ENCODE measurements at places on chromosomes 12 and 14. TPM values are rescaled to one million over a fixed set of nuclear protein-coding genes. Genes with fewer than 3 reads are reported as not detected.
A peak's percentile ranks its signal among the peaks of the same experiment; 100 is the strongest.

SIX6 gene
- total RNA-seq = not detected

ACSM4 gene
- not detected for total RNA-seq

SLC38A1 gene
- 20.7 TPM for total RNA-seq

TXNDC16 gene
- 4.7 TPM for total RNA-seq

GXYLT1 gene
- total RNA-seq = 10.4 TPM

GRCh38 chr14:91246051-91246852, 1.7 kb upstream of the GPR68 start:
- no peak for DNase-seq

DNA sequence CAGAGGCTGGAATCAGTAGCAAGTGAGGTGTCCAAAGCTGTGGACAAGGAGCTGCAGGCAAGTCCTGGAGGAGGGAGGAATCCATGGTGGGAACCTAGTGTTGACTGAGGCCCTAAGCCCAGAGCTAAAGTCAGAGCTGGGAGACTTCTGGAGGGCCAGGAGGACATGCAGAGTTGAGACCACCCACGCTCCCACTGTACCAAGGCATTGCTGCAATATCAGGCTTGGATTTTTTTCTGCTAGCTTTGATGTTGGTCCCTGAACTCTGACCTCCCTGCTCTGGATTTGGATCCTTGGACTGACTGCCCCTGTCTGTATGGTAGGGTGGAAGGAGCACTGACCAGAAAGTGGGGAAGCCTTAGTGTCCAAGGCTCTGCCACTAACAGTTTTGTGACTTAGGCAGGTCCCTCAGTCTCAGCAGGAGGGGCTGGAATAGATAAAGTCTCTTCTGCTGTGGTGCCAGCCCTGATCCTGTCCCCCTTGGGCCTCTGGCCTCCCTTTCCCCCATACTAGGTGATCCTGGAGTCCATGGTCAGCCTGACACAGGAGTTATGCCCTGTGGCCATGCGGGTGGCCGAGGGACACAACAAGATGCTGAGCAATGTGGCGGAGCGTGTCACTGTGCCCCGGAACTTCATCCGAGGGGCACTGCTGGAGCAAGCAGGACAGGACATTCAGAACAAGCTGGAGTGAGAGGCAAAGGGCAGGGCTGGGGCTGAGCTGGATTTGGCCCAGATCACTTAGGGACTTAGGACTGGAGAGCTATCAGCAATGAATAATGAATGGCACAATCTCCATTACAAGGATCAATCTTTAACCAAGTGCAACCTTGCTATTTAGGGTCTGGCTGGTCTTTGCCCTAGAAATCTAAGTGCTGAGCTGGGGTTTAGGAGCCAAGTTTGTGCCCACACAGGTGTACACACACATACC, 9.4 kb downstream of the CARMIL3 start:
- peak; percentile 93 for DNase-seq

- no peak for DNase-seq
Measured at GRCh38 chr12:116497051-116497591, 62.1 kb upstream of the MAP1LC3B2 start.

DNA sequence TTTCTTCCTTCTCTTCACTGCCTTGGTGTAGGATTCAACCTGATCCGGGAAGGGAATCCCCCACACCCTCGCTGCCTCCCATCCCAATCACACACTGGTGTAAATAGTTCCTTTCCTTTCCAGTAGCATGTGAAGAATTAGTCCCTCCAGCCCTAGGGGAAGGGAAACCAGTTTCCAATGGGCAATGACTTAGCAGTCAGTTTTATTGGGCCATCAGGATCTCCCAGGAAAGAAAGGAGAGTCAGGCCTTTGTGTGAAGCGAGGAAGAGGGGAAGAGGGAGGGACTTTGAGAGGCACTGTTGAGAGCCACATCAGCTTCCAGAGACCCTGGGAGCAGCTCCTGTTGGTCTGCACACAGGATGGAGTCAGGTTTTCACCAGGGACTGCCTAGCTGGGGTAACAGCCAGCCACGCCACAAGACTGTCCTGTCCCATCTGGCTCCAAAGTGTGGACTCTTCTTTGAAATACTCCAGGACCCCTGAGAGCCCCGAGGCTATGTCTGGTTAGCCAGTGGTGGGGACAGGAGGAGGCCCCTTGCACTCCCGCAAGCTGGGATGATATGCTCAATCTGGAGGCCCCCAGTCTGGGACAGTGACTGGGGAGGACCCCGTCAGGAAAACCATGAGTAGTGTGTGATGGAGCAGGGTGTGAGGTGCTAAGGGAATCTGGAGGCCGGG, 27.9 kb downstream of the MOAP1 start:
- peak; percentile 26 for DNase-seq

DNA sequence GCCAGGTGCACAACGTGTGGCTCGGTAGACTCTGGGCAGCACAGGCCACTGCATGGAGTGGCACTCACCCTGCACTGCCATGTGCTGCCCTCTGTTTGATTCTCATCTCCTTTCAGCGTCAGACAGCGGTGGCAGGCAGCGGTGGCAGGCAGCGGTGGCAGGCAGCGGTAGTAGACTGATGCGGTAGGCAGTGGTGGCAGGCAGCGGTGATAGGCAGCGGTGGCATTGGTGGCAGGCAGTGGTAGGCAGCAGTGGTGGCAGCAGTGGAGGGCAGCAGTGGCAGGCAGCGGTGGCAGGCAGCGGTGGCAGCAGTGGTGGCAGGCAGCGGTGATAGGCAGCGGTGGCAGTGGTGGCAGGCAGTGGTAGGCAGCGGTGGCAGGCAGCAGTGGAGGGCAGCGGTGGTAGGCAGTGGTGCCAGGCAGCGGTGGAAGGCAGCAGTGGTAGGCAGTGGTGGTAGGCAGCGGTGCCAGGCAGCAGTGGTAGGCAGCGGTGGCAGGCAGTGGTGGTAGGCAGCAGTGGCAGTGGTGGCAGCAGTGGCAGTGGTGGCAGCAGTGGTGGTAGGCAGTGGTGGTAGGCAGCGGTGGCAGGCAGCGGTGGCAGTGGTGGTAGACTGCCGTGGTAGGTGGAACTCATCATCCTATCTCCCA, 6.0 kb upstream of the MEG3 start:
- DNase-seq = no peak

DNA sequence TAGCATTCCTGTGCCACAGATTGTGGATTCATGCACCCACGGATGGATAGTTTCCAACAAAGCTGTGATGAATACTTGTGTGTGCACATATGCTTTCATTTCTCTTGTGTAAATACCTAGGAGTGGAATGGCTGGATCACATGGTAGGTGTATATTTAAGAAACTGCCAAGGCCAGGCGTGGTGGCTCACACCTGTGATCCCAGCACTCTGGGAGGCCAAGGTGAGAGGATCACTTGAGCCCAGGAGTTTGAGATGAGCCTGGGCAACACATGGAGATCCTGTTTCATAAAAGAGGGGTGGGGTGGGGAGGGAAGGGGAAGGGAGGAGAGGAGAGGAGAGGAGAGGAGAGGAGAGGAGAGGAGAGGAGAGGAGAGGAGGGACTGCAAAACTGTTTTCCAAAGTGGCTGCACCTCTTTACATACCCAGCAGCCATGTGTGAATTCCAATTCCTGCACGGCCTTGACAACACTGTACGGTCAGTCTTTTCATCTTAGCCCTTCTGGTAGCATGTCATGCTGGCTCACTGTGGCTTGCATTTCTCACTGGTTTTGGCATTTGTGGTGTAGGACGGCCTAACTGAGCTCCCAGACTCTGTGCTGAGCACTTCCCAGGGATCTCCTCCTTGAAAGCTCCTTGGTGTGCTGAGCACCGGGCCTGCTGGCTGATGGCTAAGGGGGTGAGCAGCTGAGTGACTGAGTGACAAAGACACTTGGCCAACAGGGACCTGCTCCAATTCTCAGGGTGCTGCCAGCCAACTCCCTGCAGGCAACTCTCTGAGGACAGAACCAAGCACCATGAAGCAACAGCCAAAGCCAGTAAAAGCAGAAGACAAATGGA, 27.9 kb downstream of the SYNE3 start:
- no peak for DNase-seq

DNA sequence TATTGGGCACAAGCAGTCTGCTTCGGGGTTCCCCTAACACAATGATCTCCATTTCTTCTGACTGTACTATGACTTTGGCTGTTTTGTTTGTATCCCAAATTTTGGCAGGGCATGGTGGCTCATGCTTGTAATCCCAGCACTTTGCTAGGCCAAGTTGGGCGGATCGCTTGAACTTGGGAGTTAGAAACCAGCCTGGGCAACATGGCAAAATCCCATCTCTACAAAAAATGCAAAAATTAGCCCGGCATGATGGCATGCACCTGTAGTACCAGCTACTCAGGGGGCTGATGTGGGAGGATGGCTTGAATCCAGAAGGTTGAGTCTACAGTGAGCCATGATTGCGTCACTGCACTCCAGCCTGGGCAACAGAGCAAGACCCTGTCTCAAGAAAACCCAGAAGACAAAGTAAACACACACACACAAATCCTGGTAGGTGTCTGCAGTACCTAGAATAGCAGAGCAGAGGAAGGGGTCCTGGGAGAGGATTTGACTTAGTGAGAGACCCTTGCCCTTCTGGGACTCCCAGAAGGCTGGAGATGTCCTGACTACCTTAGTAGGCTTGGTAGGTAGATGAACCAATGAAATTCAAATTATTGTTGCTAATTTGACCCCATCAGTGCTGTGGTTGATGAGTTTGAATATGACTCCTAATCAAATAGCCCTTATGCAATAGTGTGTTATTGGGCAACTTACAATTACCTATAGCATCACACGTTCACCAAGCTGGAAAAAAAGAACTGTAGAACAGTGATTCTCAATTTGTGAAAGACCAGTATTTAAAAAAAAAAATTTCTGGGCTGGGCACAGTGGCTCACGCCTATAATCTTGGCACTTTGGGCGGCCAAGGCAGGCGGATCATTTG, 6.8 kb upstream of the AEBP2 start:
- no peak for DNase-seq

DNA sequence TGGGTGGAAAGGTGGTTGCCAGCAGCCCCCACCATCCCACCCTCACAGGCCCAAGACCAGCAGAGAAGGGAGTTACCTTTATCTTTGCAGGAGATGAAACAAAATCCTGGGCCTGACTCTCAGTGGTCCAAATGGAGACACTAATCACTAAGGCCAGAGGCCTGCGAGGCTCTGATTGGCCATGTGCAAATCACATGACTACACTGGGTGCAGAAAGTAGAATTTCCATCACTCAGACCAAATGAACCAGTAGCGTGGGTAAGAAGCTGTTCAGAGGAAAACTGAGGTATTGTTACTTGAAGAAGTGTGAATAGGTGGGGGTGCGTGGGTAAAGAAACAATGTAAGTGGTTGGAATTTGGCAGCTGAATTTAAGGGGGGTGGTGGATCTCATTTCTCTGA, 20.2 kb upstream of the PPP1CC start:
- DNase-seq = no peak

- DNase-seq = no peak
Measured at GRCh38 chr14:92484132-92484823, 29.3 kb upstream of the RIN3 start.

- DNase-seq = no peak
Measured at GRCh38 chr12:62009445-62009844, 250.8 kb upstream of the USP15 start.

GRCh38 chr12:92863251-92863650, 65.8 kb downstream of the EEA1 start:
- DNase-seq = no peak

DNA sequence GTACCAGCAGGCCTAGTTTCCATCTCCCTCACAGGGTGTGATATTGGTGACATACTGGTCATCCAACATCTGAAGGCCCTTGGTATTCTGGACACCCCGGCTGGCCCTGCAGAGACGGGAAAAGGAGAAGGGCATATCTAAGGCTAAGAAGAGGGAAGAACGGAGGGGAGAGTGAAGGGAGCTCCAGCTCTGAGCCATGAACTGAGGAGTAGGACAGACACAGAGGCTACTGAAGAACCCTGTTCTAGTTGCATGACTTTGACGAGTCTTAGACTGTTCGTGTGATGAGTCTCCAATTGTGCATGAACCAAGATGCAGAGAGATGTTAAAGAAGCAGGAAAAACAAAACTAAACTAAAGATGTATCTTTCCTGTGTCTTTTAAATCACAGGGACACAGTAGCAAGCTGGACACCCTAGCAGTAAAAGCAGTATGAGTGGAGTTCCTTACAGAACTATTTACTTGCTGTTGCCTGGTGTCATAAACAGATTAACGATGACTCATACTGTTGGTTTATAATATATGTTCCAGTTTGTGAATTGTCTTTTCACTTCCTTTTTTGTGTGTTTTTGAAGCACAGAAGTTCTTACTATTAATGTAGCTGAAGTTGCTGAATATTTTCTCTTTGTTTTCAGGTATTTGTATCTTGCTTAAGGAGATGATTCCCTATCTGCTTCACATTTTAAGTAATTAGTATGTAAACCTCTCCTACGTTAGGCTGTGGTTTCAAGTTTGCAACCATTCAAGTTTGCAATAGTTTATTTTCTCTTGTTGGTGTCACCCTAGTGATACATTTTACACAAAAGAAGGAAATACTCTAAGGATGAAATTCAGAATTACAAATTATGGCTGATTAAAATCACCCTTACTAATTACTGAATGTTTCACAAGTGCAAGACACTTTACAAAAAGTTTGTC, 15.7 kb downstream of the FAR2 start:
- no peak for DNase-seq

DNA sequence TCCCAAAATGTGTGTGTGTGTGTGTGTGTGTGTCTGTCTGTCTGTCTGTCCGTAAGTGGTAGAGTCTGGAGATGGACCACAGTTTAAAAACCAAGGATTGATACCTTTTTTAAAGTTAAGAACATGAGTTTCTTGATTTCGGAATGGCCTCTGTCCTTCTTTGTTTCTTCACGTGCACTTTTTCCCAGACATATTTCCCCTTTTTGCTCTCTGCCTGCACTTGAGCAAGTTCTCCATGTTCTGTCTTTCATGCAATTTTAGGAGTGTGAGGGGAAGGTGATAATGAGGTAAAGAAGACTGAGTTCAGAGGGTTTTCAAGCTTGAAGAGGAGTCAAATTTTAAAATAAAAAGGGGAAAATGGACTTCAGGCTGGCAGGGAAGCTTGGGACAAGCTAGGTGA, 12.7 kb downstream of the OLR1 start:
- DNase-seq = no peak

GRCh38 chr14:88823968-88824313, 510 bp upstream of the TTC8 start:
- no peak for DNase-seq

- DNase-seq = no peak
Measured at GRCh38 chr12:81249976-81250375, 172.1 kb downstream of the ACSS3 start.

- DNase-seq = no peak
Measured at GRCh38 chr14:31966896-31967668, 110.0 kb upstream of the ARHGAP5 start.

DNA sequence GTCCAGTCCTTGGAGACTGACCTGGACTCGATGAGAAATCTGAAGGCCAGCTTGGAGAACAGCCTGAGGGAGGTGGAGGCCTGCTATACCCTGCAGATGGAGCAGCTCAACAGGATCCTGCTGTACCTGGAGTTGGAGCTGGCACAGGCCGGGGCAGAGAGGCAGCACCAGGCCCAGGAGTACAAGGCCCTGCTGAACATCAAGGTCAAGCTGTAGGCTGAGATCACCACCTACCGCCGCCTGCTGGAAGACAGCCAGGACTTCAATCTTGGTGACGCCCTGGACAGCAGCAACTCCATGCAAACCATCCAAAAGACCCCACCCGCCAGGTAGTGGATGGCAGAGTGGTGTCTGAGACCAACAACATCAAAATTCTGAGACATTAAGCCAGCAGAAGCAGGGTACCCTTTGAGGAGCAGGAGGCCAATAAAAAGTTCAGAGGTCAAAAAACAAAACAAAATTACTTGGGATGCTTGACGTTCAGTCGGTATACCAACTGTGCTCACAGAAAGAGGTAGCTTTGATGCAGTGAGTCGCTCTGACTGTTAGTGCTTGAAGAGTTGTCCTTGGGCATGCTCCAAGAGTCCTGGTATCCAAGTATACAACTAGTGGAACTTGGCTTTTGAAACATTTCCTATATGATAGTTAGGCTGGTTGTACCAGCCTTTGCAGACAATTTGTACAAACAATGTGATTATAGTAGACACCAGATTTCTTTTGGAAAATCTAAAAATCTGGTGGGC, 4.8 kb downstream of the MED6 start:
- DNase-seq = no peak

All from right lobe of liver (tissue), 6 donors.